ENCODE measurements at places on chromosomes 13 and 19.

- peak; percentile 56 for DNase-seq
Observed at GRCh38 chr19:18416778-18417249, 2.4 kb upstream of the SSBP4 start.

DNA sequence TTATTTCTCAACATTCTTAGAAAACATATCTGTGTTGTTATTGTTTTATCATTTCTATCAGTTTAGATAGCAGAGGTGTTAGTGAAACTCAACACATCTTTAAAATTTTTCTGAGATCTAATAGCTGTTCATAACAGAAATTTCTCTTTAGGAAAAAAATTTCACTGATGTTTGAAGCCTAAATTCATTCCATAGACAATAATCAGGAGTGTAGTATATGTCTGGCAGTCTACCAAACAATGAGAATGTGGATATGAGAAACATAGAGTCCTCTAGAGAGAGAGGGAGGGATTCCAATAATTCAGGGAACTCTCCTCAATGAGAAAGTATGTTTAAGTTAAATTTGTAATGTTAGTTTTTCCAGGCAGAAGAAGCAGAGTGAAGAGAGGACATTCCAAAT, 118.2 kb upstream of the EDNRB start:
- DNase-seq: no peak

- no peak for DNase-seq
Observed at GRCh38 chr13:28043224-28043623, 54.7 kb upstream of the URAD start.

DNA sequence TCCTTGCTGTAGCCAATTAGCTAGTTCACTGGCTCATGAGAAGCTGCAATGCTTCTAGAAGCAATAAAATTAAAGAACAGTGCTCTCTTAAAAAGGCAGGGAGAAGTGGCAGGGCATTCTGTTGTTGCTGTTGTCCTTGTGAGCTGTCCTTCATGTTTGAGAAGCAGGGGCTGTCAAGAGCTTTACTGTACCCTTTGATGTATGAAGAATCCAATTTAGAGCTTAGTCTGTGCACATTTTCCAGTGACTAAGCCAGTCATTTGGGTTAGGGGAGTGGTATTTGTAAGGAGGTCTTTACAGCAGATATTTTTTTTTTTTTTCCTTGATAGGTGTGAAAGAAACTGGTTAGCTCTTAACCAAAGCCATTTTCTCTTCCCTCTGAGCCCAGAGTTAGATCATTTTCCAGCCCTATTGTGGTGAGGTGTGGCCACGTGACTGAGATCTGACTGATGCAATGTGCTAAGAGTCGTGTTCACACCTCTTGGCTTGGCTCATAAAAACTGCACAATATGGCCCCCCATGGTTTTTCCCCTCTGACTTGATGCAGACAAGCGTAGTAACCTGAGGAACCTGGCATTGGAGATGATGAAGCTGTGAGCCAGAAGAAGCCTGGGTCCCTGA, 309.6 kb upstream of the TMTC4 start:
- no peak for DNase-seq

- no peak for DNase-seq
Observed at GRCh38 chr13:82070416-82070815, 1729.5 kb upstream of the SPRY2 start.

GRCh38 chr19:45990113-45990728, 5.0 kb upstream of the CCDC61 start:
- no peak for DNase-seq

GRCh38 chr19:47514869-47515588, at the start of gene NAPA:
Gene NAPA (minus strand): TSS chr19:47515063. CDS start chr19:47514940, 123 bp downstream.
- peak; percentile 100 for DNase-seq

DNA sequence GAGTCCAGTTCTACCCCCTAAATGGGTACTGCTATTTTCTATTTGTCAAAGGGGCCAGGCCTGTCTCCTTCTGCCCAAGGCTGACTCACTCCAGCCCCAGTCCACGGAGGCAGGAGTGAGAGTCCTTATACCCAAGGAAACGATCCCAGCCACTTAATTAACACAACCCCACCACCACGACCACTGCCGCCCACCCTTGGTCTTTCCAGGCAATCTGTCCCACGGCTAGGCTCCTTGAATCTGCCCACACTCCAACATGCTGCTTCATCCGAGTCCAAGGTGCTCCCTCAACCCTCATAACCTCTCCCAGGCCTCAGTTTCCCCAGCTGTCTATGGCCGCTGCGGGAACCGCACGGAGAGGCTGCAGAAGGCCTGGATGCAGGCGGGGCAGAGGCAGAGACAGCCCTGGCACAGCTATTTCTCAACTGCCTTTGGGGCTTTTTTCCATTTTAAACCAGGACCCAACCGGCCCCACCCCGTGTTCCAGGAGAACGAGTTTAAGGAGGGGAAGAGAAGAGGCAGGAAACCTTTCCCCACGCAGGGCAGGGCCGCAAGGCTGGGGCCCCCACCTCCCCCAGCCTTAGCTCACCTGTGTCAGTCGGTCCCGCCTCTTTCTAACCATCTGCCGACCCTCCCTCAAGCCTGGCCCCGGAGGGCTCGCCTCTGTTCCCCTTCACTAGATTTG, 746 bp downstream of the RAB3D start:
- no peak for DNase-seq

DNA sequence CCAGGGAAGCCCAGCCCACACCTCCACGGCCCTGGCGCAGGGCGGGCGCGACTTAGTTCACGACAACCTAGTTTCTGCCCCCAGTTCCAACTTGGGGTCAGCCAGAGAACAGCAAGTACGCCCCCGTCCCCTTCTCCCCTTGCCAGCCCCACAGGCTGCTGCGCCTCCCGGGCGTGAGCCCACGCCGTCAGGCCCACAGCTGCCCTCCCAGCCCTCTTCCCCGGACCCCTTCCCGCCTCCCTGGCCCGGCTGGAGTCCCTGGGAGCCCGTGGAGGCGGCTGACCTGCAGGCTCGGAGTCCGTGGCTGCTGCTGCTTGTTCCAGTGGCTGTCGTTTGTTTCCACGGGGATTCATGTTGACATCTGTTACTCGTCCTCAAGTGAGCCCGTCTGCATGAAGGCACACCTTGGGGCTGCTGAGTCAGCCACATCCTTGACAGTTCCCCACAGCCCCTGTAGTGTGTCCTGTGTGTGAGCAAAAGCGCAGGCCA, 86.0 kb downstream of the ATP11A start:
- no peak for DNase-seq

- DNase-seq: no peak
Observed at GRCh38 chr13:43434191-43434590, 352.6 kb downstream of the ENOX1 start.

DNA sequence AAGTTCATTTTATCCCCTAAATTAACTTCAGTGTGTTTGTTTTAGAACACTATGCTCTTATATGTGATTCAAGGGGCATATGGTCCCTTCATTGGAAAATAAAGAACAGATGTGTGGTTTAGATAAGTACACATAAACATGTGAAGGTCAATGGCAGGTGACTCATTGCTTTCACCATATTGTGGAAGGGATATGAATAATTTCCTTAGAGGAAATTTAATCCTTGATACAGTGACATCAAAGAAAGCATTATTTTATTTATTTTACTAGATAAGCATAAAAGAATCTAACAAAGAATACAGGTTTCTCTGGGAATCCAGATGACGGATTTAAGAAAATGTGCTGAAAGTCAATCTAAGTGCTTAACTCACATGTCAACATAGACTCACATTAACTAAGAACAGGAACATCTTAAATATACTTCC, 373.5 kb downstream of the KCTD12 start:
- DNase-seq: no peak

- no peak for DNase-seq
Observed at GRCh38 chr19:5204212-5204611, 136.4 kb downstream of the PTPRS start.

DNA sequence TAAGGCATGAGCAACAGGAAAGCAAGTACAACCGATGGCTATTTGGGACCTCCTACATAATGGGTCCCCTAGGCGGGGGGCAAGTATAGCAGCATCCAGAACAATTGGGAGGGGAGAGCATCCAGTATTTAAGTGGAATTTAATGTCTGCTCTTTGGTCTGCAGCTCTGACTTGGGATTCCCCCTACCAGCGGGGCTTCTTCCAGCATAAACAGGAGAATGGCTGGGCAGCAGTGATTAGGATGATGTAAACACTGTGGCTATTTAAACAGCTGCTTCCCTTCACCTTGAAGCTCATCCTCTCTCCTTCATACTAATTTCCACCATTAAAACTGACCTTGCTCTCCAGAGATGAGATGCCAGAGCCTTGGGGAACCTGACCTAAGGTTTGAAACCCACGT, 73.9 kb upstream of the OXGR1 start:
- no peak for DNase-seq

DNA sequence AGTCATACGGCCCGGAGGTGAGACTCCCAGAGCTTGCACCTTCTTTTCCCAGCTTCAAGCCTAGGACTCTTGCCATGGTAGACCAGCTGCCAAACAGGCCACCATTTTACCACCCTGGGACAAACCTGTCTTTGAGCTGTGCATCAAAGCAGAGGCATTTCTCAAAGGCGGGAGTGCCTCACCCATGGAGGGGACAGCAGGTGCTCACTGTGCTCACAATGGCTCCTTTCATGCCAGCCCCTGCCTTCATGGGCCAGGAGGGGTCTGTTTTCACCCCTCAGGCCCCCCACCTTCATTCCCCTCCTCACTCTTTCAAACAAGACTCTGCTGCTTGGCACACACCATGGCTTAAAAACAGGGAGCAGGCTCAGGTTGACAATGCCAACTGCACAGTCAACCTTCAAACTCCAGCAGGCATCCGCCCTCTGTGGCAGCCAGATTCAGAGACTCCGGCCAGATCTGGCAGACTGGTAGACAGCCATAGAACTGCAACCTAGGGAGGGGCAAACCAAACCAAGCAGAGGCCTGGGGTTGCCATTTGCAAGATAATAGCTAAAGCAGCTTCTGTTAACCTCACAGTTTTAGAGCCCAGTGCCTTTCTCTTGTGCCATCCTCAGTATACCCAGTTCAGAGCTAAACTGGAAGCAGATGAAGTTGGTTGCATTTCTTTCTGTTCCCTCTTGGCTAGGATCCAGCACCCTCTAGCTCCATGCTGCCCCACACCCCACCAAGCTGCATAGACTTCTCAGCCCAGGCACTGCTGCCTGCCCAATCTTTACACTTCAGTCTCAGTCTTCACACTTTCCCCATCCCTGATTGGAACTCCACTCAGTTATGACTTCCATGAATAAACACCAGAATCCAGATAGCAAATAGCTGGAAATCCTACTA, 93.9 kb upstream of the SPATA13 start:
- DNase-seq: no peak

GRCh38 chr19:19562665-19563347, 24.7 kb downstream of the CILP2 start:
- DNase-seq: no peak

DNA sequence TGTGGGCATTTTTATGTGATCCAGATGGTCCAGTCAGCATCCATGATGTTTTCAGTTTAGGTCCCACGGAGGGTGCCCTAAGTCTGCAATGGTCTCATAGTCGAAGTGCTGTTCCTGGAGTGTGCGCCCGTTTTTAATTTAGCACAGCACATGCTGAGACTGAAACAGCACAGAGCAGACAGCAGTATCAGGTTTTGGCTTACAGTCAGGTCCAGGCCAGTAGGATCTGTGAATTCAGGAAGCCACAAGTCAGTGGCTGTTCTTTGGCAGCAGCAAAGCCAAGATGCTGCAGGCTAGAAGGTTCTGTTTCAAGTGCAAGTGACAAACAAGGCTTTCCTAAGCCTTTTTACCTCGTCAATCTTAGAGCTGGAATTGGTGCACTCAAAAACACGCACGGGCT, 18.3 kb downstream of the FBXO27 start:
- no peak for DNase-seq

DNA sequence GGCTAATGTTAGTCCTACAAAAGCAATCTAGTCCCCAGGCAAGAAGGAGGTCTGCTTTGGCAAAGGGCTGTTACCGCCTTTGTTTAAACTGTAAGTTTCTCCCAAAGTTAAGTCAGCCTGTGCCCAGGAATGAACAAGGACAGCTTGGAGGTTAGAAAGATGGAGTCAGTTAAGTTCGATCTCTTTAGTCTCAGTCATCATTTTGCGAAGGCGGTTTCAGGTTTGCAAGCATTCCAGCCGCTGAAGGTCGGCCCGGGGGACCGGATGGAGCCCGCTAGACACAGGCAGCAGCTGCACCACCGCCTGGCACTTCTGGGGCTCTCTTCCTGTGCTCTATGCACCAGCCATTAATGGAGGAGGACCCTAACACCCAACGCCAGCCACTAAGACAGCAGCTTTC, 91.3 kb downstream of the STK24 start:
- DNase-seq: no peak

DNA sequence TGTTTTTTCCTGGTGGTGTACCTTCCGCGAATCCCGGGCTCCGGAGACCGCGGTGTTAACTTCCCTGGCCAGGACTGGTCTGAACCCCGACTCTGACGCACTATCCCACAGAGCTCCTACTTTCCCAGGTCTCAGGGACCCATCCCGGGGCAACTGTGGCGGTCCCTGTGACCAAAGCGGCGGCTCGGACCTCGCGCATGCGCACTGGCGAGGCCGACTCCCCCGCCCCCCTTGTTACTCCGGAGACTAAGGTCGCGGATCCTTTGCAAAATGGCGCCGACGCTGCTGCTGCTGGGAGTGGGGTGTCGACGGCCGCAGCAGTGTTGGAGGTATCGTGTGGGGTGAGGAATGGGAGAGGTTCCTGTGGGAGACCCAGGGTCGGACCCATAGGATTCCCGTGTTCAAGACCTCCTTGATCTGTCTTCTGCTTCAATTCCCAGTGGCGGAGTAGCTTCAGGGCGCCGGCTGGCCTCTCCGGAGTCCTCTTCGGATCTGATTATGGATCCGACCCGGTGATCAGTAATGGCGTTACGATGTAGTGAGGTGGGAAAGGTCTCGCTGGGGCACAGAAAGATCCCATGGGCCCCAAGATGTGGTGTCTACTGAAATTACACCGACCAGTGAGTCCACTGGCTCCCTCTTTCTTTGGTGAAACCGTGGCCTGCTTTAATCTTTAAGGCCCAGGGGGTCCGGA, 66.6 kb upstream of the ZNF527 start:
- DNase-seq: no peak

DNA sequence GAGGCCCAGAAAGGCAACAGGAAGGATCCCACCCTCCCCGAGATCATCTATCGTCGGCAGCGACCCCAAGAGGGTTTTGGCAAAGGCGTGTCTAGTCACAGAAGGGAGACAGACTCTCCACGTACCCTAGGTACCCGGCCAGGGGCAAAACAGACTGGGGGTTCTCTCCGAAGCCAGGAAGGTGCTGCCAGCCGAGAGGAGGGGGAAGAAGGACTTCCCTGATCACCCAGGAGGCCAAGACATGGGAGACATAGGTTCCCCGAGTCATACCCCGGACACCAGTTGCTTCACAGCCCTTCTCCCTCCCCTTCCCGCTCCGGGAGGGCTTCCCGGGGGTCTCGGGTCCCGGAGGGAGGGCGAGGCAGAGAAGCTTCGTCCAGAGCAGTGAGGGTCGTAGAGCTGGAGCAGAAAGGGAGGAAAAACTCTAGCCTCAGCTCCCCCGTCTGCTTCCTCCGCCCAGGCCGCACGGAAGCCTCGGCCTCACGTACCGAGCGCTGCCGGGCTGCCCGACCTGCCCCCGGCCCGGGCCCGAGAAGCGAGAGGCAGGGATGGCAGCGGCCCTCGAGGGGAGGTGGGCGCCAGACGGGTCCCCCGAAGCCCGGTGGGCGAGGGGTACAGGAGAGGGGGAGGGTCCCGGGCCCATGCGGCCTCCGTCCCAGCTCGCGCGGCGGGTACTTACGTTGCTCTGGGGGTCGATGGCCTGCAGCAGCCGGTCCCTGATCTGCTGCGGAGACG, 644 bp downstream of the MED26 start:
- DNase-seq: peak; percentile 12
